ENCODE measurements at places on chromosomes 1 and 21. TPM values are rescaled to one million over a fixed set of nuclear protein-coding genes. Genes with fewer than 3 reads are reported as not detected.

TMEM234 gene
- 11.0 TPM for total RNA-seq

GRCh38 chr1:11320153-11320936, 47.3 kb downstream of the UBIAD1 start:
- no peak for ATAC-seq

- ATAC-seq: no peak
Observed at GRCh38 chr1:155207806-155208540, at the start of gene THBS3. Gene THBS3, minus strand, starts transcription at chr1:155207897. Its CDS starts 21 bp downstream, at chr1:155207876.

DNA sequence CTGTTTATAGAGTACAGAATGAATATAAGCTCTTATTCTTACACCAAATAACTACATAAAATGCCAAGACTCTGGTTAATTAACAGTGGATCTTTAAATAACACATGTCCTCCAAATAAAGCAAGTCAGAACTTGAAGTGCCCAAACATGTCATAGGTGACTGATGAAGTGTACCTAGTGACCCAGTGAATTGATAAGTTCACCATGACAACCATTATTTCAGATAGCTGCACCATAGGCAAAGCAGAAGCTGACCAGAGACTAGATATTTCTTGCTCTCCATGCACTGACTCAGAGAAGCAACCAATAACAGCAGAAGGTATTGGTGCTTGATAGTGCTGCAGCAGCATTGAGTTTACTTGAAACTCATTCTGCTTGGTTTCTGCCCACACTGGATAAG, 192.1 kb downstream of the DUSP10 start:
- no peak for ATAC-seq

DNA sequence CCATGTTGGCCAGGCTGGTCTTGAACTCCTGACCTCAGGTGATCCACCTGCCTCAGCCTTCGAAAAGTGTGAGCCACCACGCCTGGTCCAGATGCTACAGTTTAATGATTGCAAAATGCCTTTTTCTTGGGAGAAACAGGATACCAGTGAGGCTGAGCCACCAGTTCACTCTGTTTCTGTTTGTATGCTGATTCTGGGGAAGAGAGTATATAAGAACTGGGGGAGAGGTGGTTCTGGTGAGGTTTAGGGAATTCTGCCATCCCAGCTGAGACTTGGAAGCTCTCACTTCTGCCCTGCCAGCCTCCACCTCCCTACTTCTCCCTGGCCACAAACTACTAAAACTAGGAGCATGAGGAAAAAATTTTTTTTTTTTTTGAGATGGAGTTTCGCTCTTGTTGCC, 8.1 kb upstream of the PMF1 start:
- no peak for ATAC-seq

DNA sequence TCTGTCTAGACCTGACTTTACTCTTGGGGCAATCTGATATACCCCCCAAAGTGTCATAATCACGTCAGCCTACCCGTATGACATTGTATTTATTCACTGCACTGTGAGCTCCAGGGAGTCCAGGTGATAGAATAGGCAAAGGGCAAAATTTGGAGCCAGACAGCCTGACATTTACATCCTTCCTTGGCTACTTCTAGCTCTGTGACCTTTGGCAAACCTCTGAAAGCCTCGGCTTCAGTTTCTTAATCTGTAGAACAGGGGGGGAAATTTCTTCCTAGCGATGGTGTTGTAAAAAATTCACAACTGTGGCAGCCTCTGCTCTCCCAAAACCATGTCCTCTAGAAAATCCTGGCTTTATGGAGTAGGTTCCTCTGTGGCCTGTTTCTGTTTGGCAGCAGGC, 240.9 kb downstream of the KIF26B start:
- no peak for ATAC-seq

DNA sequence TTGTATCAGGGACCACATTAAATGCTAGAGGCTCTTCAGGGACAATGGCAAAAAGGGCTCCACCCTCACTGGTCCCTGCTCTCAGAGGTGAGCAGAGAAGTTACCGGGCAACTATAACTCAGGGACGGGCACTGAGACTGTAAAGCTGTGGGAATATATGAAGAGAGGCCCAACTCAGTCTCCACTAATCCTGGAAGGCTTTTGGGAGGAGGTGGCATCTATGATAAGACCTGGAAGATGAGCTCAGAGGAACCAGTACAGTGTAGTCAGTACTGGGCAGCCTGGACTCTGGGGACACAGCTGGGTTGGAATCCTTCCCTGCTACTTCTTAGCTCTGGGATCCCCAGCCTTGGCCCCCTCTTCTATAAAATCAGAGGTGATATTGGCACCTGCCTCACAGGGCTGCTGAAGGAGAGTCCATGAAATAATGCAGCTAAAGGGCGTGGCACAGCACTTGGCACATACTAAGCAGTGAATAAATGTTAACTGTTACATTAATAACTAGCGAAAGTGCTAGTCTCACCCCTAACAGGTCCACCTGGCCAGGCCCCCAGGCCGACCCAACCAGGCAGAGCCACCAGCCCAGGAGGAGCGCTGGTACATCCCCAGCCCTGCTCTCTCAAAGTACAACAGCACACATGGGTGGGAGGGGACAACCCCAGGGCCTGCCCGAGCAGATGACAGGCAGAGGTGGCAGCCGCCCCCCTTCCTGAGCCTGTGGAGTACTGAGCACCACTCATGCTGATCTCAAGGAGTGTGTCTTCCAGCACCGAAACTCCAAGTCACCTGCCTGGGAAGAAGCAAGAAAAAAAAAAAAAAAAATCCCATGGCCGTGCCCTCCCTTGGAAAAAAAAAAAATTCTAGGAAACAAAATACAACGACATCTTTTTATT, 62.7 kb downstream of the CASZ1 start:
- ATAC-seq: peak; percentile 9

DNA sequence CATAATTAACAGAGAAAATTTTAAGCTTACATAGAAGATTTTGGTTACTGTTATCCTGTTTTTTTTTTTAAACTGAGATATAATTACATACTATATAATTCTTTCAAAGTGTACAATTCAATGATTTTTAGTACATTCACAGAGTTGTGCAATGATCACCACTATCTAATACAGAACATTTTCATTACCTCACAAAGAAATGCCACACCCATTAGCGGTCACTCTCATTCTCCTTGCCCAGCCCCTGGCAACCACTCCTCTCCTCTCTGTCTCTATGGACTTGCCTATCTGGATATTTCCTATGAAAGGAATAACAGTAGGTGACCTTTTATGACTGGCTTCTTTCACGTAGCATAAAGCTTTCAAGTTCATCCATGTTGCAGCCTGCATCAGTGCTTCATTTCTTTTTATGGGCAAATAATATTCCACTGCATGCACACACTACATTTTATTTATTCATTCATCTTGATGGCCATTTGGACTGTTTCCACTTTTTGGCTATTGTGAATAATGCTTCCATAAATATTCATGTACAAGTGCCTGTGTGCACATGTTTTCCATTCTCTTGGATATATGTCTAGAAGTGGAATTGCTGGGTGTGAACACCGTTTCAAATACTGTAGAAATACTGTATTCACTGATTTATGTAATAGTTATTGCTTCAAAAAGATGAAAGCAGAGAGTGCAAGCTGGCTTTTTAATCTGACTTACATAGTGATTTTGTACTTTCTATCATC, 26.5 kb downstream of the TAF5L start:
- peak; percentile 41 for ATAC-seq

ALX3 gene
- total RNA-seq: not detected

C1orf53 gene
- 2.6 TPM for total RNA-seq

MIS18A gene
- 10.1 TPM for total RNA-seq

AMY1C gene
- total RNA-seq: not detected

GRCh38 chr1:21616372-21616771, 52.8 kb downstream of the RAP1GAP start:
- no peak for ATAC-seq

Measured in esophagus mucosa (tissue), 1 donor.